ENCODE measurements at places on chromosomes 7 and 10. TPM values are rescaled to one million over a fixed set of nuclear protein-coding genes. Genes with fewer than 3 reads are reported as not detected.

The WNT2 gene
- total RNA-seq = 0.48 TPM

GRCh38 chr7:132847376-132847775, 234.5 kb downstream of the CHCHD3 start:
- no peak for DNase-seq

DNA sequence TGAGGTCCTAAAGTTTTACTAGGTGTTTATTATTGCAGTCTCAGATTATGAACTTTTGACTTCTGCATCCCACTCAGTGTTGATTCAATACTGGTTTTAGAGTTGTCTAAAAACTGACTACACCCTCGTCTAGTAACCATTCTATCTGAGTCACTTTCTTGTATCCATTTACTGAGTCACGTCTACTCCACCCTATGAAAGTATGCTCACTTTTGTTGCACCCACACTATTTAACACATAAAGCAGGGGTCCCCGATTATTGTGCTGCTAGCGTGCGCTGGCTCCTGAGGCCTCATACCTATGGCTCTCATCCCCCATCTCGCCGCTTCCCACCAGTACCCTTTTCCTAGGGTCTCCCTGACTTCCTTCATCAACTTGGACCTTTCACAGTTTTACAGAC, 2.0 kb downstream of the SAMD9 start:
- no peak for DNase-seq

- DNase-seq = no peak
Observed at GRCh38 chr7:7802531-7802930, 84.1 kb upstream of the RPA3 start.

Measured in omental fat pad (tissue), 4 donors.